ENCODE measurements at places on chromosomes 4 and X. TPM values are rescaled to one million over a fixed set of nuclear protein-coding genes. Genes with fewer than 3 reads are reported as not detected.

- no peaks in the 10 kb centered on the region for H3K27me3 ChIP-seq
- H3K4me1 ChIP-seq = no peaks in the 10 kb centered on the region
- no peak overlapping the region for H3K27ac ChIP-seq
- H3K36me3 ChIP-seq = no peaks in the 10 kb centered on the region
- no peak for DNase-seq
Measured at GRCh38 chr4:96228463-96228862, 388.6 kb downstream of the PDHA2 start.

DNA sequence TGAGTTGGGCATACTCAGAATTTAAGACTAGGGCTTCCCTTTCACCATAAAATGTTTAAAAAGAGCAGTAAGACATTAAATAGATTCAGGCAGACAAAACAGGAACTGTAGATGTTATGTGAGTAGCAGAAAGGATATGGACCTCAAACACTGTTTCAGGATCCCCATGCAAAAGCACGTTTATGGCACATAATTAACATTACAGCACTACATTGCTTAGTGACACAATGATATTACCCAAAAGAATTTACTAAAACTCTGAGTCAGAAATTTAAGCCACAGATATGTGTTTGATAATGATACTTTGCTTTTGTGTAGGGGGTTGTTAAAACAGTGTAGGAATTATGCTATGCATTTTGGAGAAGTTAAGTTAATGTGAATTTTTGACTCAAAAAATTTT, 266.3 kb downstream of the PDGFC start:
- H3K27ac ChIP-seq = no peak overlapping the region
- H3K27me3 ChIP-seq = no peaks in the 10 kb centered on the region
- H3K4me1 ChIP-seq = no peaks in the 10 kb centered on the region
- no peak for DNase-seq
- no peak overlapping the region for H3K4me3 ChIP-seq

TMSB15A gene
- not detected for total RNA-seq

DNA sequence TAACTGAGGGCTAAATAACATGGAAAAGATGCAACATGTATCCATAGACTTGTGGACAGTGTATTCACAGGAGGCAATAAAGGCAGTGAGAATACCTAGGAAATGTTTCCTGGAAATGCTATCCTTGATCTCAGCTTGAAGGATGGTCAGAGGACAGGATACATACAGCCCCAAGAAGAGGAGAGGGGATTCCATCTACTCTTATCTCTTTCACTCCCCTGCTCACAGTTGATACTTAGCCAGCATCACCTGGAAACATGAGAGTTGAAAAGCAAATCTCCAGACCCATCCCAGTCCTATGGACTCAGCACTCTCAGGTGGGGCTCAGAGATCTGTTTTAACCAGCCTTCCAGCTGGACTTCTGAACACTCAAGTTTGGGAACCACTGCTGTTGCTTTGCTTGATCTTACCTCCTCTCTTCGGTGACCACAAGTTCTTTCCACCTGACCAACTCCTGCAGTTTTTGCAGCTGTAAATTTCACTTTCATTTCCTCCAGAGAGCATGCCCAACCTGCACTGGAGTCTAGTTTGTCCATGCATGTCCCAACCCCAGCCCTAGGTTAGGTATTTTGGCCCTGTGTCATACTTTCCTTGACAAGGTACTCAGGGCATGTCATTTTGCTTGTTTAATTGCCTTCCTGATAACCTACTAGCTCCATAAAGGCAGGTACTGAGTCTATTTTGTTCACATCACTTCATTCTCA, 10.4 kb downstream of the RELL1 start:
- no peak overlapping the region for H3K27ac ChIP-seq
- DNase-seq = no peak
- H3K36me3 ChIP-seq = no peaks in the 10 kb centered on the region
- H3K4me1 ChIP-seq = peaks cover 20% of the 10 kb centered on the region

DNA sequence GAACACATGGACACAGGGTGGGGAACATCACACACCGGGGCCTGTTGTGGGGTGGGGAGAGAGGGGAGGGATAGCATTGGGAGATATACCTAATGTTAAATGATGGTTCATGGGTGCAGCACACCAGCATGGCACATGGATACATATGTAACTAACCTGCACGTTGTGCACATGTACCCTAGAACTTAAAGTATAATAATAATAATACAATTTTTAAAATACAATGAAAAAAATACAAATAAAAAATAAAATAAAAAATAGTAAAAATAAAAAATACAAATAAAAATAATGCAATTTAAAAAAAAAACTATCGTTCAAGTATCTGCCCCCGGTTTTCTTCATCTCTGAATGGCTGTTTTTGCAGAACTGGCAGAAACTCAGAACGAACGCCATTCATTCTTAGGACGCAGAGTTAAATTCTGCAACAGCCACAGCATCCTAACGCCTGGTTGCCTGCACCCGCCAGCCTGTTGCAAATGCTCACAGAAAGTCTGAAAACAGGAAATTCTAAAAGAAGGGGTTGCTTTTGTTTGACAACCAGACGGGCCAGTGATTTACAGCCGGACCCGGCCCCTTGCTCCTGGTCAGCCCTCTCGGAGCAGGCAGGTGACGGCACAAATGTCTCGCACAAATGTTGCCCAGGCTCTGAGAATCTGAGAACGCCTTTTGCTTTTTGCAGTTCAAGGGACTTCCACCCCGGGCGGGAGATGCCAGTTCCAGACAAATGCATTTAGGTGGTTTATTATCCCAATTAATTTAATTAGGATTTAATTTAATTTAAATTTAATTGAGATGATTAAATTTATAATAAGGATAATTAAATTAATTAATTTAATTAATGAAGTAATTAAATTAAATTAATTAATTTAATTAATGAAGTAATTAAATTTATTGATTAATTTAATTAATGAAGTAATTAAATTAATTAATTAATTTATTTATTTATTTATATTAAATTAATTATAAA, 47.8 kb downstream of the CRLF2 start:
- peaks cover 4% of the 10 kb centered on the region for H3K27me3 ChIP-seq
- no peak overlapping the region for H3K4me3 ChIP-seq
- DNase-seq = no peak
- no peaks in the 10 kb centered on the region for H3K36me3 ChIP-seq

DNA sequence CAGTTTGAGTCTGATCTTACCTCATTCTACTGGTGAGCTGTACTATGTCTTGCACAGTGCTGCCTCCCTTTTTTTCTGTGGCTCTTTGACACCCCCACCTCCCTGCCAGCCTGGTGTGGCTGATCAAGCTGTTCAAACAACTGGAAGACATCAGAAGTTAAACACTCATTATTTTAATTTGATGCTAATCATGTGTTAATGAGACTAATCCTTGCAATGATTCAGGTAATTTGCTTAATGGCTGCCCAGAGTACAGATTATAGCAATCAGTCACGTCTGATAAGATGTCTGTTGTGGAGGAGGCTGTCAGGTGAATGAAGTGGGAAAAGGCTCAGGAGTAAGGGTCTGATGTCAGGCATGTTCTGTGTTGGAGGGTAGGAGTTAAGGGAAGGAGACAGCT, 87.4 kb upstream of the GK2 start:
- no peak for DNase-seq
- no peaks in the 10 kb centered on the region for H3K4me1 ChIP-seq
- H3K36me3 ChIP-seq = no peaks in the 10 kb centered on the region
- H3K27me3 ChIP-seq = no peaks in the 10 kb centered on the region
- H3K4me3 ChIP-seq = peak overlapping the region; percentile 23
- H3K27ac ChIP-seq = no peak overlapping the region

- H3K27me3 ChIP-seq = no peaks in the 10 kb centered on the region
- H3K27ac ChIP-seq = no peak overlapping the region
- DNase-seq = no peak
- no peaks in the 10 kb centered on the region for H3K36me3 ChIP-seq
- no peak overlapping the region for H3K4me3 ChIP-seq
- H3K4me1 ChIP-seq = no peaks in the 10 kb centered on the region
Measured at GRCh38 chr4:156609421-156609820, 362.2 kb downstream of the PDGFC start.

DNA sequence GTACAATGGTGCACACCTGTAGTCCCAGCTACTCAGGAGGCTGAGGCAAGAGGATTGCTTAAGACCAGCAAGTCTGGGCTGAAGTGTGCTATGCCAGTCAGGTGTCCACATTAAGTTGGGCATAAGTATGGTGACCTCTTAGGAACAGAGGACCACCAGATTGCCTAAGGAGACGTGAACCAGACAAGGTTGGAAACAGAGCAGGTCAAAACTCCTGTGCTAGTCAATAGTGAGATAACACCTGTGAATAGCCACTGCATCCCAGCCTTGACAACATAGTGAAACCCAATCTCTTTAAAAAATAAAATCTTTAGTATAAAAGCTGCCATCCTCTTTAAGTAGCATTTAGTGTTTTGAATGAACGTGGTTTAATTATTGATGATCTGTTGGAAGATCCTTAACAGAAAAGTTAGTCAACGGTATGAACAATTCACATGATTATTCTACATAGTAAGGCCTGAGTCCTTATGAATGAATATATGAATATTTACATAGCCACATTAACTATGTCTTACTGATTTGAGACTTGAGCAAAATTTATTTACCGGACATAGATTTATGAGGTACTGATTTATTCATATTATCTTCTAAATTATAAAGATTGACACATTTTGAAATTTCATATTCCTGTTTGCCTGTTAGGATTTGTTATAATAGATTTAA, 63.2 kb downstream of the UBE2K start:
- no peaks in the 10 kb centered on the region for H3K27me3 ChIP-seq
- peaks cover 94% of the 10 kb centered on the region for H3K36me3 ChIP-seq
- no peak overlapping the region for H3K4me3 ChIP-seq
- H3K27ac ChIP-seq = no peak overlapping the region

LGI2 gene
- 1.6 TPM for total RNA-seq
